Fibroblast of skin of scalp (primary cell): ENCODE measurements at places on chromosomes 11 and 22.

DNA sequence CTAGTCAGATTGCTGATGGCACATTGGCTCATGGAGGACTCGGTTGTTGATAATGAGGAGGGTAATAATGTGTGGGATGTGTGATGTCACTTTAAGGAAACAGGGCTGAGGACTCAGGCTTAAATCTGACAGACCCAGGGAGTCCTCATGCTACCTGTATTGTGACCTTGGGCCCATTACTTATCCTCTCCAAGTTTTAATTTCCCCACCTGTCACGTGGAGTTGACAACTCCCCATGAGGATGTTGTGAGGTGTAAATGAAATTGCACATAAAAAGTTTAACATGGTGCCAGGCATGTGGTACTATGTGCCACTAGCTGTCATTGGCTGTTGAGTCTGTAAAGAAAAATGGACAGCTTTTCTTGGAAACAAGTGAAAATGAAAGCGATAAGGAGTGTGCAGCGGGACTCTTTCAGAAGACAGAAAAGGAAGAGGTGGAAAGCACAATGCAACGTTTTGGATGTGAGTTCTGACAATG is 15.3 kb downstream of the IL10RA start:
- no peak for DNase-seq

DNA sequence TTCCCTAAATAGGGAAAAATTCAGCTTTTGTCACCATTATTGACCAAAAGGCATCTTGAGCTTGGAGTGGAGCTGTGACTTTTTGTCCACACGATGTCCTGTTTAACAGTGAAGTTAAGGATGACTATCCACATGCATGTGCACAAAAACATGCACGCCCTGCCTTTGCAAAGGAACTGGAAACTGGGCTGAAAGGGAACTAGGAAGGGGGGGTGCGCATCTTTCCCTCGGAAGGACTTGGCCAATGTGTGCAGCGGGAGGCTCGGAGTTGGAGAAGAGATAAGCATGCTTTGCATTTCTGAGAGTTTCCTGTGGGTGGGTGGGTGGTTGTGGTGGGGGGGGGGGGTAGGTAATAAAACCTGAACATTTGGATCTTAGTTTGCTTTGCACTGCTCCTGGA is 411 bp upstream of the KIRREL3 start:
- DNase-seq, result no peak

DNA sequence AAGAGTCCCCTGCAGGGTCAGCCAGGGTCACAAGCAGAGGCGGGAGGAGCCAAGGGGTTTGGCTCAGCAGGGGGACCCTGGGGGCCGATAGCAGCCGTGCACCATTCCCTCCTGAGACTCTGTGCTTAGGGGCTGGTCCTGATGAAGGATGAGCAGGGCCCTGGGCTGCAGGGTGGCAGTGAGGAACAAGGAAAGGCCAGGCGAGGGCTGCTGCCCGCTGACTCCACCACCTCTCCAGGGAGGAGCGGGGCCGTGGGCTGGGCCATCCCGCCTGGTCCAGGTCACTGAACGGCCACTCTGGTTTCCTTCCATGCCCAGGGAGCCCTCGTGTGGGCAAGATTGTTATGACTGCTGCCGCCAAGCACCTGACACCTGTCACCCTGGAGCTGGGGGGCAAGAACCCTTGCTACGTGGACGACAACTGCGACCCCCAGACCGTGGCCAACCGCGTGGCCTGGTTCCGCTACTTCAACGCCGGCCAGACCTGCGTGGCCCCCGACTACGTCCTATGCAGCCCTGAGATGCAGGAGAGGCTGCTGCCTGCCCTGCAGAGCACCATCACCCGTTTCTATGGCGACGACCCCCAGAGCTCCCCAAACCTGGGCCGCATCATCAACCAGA is 9.2 kb upstream of the NDUFS8 start:
- no peak for DNase-seq

GRCh38 chr22:29605527-29605850 is 2.1 kb downstream of the NF2 start:
- DNase-seq, result no peak

- DNase-seq, result no peak
Observed at GRCh38 chr22:24128631-24129262, 52.5 kb upstream of the SUSD2 start.

DNA sequence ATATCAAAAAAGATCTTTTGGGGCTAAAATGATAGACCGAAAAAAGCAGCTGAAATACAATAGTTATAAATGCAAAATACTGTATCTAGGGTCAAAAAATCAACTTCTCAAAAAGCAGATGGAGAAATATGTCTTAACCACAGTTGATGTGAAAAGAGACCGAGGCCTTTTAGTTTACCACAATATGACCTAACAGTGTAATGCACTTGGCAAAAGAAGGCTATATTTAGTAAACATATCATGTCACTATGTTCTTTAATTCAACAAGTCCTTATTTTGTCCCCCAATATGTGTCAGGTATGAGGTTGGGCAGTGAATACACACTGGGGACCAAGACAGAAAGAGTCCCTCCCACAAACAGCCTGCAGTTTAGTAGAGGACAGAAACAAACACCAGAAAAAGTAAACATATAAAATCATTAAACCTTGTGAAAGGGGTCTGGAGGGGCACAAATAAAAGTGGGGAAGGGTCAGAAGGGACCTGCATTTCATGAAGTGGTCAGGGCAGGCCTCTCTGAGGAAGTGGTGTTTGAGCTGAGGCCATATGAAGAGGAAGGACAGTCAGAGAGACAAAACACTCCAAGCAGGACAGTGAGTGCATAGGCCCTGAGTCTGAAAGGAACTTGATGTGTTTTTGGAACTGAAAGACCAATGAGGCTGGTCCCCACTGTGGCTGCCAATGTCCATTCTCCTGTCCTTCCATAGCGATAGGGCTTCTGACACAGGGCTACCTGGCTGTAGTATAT is 53.4 kb downstream of the LIF start:
- DNase-seq, result no peak

- no peak for DNase-seq
Observed at GRCh38 chr11:117037279-117037974, 60.8 kb downstream of the SIK3 start.

GRCh38 chr22:40128989-40129388 is 48.7 kb upstream of the TNRC6B start:
- no peak for DNase-seq

GRCh38 chr22:45083659-45084305 is 74.0 kb upstream of the PHF21B start:
- peak; percentile 79 for DNase-seq
